ENCODE measurements at places on chromosomes 16 and 17.

DNA sequence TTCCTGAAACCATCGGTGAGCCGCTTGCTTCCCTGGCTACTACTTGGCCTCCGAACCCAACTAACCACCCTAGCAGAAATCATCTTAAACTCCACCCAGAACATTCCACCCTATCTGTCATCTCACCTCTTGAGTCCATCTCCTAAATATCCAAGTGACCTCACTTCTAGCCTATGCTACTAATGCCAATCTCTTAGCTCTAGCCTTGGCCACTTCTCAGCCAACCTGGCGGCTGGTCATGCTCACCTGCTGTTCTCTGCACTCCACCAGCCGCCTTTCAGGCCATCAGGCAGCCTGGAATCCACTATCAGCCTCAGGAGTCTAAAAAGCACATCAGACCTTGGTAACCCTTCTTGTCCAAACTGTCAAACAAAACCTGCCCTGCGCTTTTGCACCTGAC lies 11.9 kb upstream of the CYTH1 start:
- no peak for DNase-seq

GRCh38 chr17:34356194-34356593 lies at the start of gene CCL13:
CCL13 (plus strand) TSS chr17:34356480; CDS start chr17:34356527, 47 bp downstream.
- no peak for DNase-seq

DNA sequence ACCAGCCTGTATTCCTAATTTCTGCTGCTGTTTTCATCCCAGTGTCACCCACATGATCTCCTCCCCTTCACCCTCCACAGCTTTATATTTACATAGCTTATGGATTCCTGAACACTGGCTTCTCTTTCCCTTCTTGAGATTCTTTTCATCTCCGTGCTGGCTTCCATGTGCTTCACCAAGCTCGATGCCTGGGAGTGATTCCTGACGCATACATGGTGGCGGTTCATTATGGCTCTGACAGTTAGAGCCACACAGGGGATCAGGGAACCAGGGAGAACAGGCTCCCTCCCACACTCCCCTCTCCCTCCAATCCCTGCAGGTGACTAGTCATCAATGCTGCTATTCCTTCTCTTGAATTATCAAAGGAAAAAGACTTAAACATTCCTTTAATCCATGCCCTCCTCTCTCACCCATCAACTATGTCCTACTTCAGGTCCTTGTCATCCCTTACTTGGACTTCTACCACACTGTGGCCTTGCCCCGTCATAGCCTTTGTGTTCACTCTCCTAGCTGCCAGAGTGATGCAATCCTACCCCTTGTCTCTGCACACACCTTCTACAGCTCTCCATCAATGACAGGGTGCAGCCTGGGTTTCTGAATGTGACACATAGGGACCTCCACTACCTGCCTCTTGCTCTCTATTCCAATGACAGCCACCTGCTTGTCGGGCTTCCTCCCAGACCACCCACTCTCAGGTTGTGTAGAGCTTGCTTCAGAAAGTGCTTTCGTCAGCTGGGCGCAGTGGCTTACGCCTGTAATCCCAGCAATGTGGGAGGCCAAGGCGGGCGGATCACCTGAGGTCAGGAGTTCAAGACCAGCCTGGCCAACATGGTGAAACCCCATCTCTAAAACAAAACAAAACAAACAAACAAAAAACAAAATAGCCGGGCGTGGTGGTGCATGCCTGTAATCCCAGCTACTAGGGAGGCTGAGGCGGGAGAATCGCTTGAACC lies 43.6 kb downstream of the MYH13 start:
- no peak for DNase-seq

- no peak for DNase-seq
Observed at GRCh38 chr17:75182319-75182568, 515 bp downstream of the SUMO2 start.

GRCh38 chr17:40060887-40061608 lies 1.7 kb upstream of the THRA start:
- no peak for DNase-seq

GRCh38 chr17:81910840-81911276 lies 341 bp downstream of the PCYT2 start:
- DNase-seq = no peak

DNA sequence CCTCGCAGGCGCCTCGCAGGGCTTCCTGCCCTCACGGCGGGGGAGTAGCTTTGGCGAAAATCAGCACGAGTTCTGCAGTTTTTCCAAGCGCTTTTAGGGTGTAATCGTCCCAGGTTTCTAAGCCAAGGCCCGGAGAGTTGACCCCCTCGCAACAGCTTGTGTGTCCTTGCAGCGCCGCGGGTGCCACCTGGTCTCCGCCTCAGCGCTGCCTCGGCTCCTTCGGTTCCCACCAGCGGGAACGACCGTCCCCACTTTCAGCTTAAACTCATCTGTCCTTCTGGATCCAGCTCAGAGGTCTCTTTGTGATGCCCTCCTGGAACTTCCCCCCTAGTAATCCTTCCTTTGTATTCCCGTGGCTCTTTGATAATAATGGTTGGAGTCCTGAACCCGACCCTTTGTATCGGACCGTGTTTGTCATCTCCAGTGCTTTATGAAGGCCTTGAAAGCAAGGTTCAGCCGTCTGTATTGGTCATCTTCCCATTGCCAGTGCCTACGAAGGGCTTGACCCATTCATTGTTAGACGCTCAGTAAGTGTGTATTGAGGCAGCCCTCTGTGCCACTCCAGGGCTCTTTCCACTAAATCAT lies 858 bp upstream of the SMARCE1 start:
- DNase-seq = no peak

- DNase-seq = no peak
Observed at GRCh38 chr17:49201481-49201927, 8.9 kb downstream of the GNGT2 start.

GRCh38 chr16:17412221-17412620 lies 58.5 kb downstream of the XYLT1 start:
- DNase-seq = no peak

DNA sequence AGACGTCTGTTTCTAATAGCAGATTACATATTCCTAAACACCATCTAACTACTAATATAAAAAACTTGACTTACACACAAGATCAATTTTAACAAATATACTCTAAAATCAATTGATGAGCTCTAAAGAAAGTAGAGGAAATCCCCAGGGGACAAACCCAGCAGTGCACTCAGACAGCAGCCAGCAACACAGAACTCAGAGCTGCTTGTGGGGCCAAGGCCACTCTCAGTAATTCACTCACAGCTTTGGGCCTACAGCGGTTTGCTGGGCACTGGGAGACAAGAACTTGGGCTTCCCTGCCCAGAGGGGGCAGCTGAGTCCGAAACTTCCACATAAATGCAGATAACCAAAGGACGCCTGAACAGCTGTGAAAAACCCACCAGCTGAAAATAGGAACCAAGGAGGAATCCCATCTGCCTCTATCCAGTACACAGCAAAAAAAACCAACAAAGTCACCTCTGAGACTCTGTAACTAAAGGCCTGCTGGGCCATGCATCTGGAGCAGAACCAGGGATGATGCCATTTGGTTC lies 21.4 kb downstream of the NPLOC4 start:
- DNase-seq = no peak

DNA sequence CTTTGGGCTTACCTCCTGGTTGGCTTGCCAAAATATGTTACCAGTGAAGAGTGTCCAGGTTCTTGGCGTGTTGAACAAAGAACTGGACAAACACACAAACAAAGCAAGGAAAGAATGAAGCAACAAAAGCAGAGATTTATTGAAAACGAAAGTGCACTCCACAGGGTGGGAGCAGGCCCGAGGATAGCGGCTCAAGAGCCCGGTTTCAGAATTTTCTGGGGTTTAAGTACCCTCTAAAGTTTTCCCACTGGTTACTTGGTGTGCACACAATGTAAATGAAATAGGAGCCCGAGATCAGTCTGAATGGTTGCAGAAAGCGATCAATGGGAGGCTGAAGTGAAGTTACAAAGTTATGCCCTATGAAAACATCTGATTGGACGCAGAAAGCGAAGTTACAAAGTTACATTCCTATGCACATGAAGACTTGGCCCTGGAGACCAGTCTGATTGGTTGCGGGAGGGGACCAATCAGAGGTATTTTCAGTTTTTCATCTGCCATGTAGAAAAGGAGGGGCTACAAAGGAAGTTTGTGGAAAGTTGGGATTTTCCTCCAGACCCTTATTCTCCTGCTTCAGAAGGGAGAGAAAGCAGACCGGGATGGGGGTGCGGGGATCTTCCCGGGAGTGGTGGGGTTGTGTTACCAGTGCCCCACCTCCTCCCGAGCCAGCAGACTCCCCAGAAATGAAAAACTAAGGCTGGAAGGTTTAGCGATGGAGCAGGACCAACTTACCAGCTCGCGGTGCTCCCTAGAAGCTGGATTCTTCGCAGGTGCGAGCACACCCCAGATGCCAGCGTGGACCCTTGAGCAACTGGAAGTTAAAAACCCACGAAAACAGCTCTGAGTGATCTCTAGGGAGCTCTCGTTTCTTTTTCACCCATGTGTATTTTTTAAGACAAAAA lies at the start of gene SLFN12:
Gene SLFN12, minus strand, starts transcription at position 325 of the 899 bp plus-strand sequence. CDS start 9,472 bp downstream, outside the sequence.
- DNase-seq = peak; percentile 12

- peak; percentile 92 for DNase-seq
Observed at GRCh38 chr17:21042458-21043295, at the start of gene USP22. USP22 (minus strand) TSS chr17:21043011; CDS start chr17:21042835, 176 bp downstream.

DNA sequence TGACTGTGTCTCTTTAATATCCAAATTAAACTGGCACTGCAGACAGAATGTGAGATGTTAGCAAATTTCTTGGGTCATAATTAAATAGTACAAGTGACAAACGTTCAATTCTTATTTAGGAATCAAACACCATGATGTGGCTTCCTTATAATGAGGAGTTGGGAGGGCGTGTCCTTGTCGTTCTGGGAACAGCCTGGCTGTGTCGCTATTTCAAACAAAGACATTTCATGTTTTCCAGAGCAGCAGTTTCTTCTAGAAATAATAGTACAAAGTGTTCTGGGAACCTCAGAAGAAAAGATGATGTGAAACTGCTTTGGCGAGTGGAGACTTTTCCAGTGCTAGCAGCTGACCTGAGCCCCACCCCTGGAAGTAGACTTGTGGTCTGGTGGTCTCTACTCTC lies 301.7 kb upstream of the N4BP1 start:
- no peak for DNase-seq

DNA sequence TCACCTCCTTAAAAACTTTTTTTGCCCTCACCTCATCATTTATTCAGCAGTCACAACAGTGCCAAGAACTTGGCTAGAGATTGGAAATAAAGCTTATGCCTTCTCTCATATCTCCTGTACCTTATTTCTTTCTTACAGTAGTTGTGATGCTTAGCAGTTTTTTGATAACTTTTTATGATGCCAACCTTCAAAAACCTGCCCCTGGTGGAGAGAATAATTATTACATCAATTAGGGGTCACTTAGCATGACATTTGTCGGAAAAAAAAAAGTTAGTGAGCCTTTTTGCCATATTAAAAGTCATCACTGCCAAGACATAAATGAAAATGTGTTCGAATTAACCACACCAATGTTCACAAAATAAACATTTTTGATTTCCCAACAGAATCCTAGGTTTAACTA lies 296.6 kb downstream of the WWOX start:
- DNase-seq = no peak

- no peak for DNase-seq
Observed at GRCh38 chr17:41008811-41009210, at the start of gene KRTAP3-1. KRTAP3-1 (minus strand) TSS chr17:41009128; CDS start chr17:41009074, 54 bp downstream.

GRCh38 chr16:56628486-56629350 lies 3.1 kb downstream of the MT1E start:
- DNase-seq = no peak

GRCh38 chr17:80445726-80446110 lies 30.7 kb downstream of the NPTX1 start:
- DNase-seq = no peak

- DNase-seq = no peak
Observed at GRCh38 chr17:29341726-29342125, 47.8 kb upstream of the NUFIP2 start.

GRCh38 chr17:21211825-21212479 lies 2.0 kb downstream of the TMEM11 start:
- no peak for DNase-seq

GRCh38 chr17:921161-921560 lies 58.4 kb downstream of the NXN start:
- DNase-seq = no peak

- DNase-seq = no peak
Observed at GRCh38 chr17:81383504-81384421, 11.5 kb upstream of the BAHCC1 start.

DNA sequence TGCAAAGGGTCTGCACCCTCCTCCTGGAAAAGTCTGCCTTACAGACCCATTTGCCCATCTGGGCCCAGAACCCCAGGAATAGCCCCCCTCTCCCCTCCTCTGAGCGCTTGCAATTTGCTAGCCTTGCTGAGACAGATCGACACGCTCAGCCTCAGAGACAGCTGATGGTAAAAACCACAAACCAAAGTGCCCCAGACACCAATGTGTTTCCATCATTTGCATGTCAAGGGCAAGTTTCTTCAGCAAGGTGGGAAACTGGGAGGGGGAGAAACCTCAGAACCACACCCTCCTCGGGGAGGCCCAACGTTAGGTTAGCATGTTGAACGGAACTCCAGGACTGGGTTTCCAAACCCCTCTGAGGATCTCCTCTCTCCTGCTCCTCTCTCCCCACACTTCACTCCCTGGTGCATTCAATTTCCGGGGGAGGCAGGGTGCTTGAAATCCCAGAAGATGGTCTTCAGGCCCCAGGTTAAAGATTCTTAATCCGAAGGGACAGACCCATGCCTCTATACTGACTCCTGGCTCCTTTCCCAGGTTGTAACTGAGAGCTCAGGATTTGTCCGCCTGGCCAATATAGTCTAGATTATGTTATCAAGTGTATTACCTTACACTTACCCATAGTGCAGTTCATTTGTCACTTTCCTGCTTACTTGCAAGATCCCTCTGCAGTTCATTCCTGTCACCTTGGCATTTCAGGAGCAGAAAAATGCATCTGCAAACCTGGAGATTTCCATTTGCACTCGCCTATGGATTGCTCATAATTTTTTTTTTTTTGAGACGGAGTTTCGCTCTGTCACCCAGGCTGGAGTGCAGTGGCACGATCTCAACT lies 1.3 kb upstream of the CUEDC1 start:
- peak; percentile 16 for DNase-seq

- DNase-seq = no peak
Observed at GRCh38 chr16:11949527-11949926, 7.7 kb upstream of the NPIPB2 start.

DNA sequence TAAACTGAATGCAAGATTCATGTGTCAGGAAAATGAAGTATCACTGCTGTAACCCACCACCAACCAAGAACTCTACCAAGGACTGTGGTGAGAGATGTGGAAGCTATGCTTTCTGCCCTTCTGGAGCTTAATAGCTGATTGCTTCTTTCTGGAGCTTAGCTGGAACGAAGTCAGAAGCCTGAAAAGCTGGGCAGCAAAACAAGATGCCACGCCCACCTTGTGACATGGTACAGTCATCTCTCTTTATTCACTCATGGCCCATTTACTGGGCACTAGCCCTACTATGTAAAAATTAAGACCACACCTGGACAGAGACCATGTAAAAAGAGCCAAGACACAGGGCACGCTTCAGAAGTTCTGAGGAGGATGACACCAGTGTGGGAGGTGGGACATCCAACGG lies 48.1 kb downstream of the TEX2 start:
- no peak for DNase-seq

DNA sequence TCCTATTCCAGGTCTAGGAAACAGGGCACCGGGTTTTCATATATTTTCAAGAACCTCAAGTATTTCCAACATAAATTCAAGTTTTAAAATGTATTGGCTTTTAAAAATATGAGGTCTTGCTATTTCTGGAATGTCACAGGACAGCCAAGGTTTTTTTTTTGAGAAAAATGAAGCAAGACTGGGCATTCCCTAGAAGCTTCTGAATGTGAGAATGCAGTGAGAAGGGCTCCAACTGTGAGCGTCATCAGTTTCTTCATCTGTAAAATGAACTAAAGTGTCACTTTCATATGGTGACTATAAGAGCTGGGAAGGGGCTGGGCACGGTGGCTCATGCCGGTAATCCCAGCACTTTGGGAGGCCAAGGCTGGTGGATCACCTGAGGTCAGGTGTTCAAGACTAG lies 455.8 kb upstream of the MAF start:
- DNase-seq = no peak
